ENCODE measurements at places on chromosomes 5 and 9. TPM values are rescaled to one million over a fixed set of nuclear protein-coding genes. Genes with fewer than 3 reads are reported as not detected.

DNA sequence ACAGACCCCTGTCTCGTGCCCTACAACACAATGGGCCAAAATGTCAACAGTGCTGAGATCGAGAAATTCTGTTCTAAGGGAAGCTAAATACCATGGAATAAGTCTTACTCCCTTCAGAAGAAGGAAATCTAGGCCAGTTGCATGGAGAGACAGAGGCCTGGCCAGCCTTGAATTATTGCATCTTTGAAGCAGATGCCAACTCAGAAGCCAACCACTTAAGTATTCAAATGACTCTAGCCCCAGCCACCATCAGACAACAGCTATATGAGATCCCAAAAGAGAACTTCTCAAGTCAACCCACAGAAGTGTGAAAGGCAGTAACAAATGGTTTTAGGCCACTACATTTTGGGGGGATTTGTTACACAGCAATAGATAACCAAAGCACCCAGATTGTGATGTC, 180.1 kb downstream of the ACTL7B start:
- DNase-seq: no peak

DNA sequence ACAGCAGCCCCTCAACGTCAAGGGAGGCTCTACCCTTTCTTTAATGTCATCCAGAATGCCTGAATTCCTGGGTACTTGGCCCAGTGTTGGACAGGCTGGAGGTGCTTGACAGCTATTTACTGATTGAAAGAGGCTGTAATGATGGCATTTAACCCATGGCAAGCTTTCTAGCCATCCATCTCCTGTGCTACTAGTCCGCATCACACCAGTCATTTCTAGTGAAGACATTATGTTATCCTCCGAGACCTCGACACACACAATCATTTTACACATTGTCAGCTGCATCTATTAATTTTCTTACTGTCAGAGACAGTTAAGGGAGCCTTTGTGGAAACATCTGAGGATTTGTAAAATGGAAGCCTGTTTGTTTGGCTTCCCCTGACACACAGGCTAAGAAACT, 149.3 kb upstream of the FSTL4 start:
- no peak for DNase-seq

The GRIN1 gene
- total RNA-seq: not detected

DNA sequence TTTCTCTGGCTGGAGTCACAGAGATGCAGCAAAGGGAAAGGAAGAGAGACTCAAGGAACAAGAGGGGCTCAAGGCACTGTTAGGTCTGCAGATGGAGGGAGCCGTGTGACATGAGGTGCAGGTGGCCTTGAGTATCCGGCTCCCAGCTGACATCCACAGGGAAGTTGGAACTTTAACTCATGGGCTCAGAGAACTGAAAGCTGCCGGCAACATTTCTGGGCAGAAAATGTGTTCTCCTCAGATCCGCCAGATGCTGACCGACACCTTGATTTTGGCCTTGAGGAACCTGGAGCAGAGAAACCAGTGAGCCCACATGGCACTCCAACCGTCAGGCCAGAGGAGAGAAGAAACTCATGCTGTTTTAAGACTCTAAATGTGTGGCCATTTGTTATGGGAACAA, 258.1 kb upstream of the IRX2 start:
- no peak for DNase-seq

DNA sequence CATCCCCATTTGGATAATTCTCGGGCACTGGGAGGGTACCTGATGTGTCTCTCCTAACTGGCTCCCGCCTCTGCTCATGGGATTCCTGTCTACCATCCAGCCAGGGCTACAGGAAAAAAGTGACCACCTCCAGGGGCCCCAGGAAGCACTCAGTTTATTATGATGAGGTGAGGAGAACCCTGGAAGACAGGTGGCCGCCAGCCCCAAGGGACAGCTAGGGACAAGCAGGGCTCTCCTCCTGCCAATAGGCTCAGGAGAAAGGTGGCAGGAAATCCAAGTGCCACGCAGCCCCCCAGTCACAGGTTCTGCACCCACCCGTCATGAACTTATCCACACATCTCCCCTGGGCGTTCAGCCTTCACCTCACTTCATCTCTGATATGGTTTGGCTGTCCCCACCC, 61.5 kb upstream of the ZNF354A start:
- no peak for DNase-seq

- no peak for DNase-seq
Observed at GRCh38 chr5:61055434-61056006, 106.7 kb downstream of the SMIM15 start.

DNA sequence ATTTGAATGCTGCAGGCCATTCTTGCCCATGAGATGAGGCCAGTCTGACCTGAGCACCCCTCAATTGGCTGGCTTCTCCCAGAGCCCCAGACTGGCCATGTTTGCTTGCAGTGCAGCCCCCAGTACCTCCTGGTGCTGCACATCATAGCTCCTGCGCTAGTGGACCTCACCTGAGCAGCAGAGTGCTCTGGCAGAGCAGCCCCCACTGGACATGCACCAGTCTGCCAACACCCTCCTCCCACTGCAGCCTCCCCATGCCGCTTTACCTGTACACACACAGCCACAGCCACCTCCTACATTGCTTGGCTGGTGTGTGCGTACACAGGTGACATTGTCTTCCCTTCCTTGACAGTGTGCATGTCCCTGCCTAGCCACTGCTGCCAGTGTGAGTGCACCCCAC, 940.2 kb downstream of the EFNA5 start:
- DNase-seq: no peak

DNA sequence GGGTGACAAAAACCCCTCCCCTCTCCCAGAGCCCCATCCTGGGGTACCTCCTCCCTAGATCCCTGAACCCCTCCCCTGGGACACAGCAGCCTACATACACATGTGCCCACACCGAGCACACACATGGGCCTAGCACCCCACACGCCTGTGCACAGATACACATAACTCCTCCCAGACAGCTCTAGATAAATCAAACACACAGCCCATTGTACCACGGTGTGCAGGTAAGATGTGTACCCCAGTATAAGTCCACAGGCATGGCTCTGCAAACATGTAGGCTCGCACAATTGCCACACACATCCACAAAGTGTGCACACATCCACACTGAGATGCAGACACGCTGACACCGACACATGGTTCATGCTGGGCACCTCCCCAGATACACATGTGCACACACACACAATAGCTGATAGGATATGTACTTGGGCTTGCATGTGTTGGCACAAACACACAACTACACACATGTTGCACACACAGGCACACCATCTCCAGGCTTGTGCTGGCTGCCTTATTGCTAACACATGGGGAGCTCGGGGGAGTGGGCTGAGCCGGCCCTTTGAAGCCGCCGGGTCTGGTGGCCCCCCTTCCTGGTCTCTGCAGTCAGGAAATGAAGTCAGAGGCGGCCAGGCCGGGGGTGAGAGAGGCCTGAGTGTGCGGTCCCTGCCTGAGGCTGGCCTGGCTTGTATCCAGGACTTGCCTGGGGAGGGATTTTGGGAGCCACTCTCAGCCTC, 30.2 kb downstream of the GOLGA2 start:
- DNase-seq: peak; percentile 46

The CYLC2 gene
- total RNA-seq: not detected

The PCDHA9 gene
- not detected for total RNA-seq

The SPAG8 gene
- total RNA-seq: 0.80 TPM

DNA sequence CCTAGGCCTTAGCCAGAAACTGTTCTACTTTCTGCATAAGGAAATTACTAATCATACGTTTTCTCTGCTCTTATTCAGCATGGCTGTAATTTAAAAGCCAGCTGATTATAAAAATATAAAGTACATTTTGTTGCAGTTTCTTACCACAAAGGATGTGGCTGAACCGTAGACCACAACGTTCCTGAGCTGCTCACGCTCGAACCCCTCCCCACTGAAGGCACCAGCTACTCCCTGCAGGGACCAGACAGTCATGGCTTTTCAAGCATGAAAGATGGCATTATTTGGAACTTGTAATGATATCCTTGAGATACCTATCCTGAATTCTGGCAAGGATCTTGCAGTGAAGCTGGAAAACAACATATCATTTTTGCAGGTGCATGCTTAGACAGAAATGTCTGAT, 91.8 kb upstream of the DMRT1 start:
- DNase-seq: no peak

DNA sequence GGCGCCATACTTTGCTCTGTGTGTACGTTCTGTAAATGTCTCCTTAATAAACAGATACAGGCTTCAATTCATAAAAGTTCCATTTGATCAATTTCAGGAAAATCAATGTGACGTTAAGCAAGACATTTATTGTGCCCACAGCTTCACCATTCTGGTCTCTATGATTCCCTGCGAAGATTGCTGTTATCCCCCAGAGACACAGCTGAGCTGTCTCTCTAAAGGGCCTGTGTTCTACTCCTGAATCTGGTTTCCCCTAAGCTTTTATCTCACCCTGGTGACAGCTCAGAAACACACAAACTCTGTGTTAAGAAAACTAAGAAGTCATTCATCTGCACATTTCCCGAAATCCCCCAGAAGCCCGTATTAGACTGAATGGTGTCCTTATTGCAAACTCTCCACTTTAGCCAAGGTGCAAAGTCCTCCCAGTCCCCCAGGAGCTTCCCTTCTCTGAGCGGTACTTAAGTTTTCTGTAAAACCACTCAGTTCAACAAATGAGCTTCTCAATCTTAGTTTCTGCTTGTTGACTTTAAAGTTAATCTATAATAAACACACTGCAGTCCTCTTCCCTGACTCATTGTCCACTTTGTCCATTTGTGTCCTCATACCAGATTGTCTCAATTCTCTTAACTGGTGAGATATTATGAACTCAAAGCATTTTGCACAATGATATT, 1.4 kb upstream of the C5orf15 start:
- no peak for DNase-seq

The WNK2 gene
- total RNA-seq: 0.43 TPM

GRCh38 chr5:180100621-180101450, 29.3 kb upstream of the RNF130 start:
- DNase-seq: no peak

Measured in right lobe of liver (tissue), 6 donors.